Stimulated activated CD4-positive, alpha-beta T cell treated with anti-CD3 and anti-CD28 coated beads, Interleukin-15, amount 100 ng/mL, for 1 hour (primary cell): ENCODE measurements at places on chromosomes 7 and 10.

DNA sequence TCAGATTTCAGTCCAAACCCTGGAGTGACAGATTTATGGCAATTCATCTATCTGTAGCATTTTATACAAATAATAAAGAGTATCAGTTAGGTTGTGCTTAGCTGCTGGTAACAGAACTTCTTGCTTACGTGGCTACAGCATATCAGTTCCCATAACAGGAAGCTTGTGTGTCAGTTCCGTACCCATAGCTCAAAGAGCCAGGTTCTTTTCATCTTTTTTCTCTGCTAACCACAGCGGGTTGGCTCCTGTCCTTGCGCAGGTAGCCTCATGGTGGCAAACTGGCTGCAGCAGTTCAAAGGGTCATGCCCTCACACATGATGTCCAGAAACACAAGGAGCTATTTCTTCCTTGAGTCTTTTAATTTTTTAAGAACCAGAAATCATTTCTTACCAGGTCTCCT, 1041.8 kb downstream of the GATA3 start:
- no peak for DNase-seq

- no peak for DNase-seq
Measured at GRCh38 chr7:21942955-21943354, 2.7 kb downstream of the CDCA7L start.

- DNase-seq = no peak
Measured at GRCh38 chr10:5457741-5458140, 41.6 kb downstream of the CALML5 start.

DNA sequence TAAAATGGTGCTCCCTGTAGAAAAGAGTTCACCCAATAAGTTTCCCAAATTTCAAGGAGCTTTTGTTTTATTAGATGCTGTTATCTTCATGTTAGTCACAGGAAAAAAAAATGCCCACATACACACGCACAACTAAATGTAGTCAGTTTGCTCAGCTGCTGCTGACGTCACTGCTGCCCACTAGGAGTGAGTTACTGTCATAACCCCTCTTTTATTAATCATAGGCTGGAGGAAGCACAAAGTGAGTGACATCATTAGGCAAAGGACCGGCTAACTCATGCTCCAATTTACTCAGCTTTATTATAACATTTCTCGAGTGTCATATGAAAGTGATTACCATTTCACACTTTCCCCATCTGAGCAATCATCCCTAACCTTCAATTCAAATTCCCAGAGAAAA, 6.7 kb upstream of the INHBA start:
- no peak for DNase-seq

- DNase-seq = no peak
Measured at GRCh38 chr7:157403646-157404401, 67.0 kb downstream of the DNAJB6 start.

DNA sequence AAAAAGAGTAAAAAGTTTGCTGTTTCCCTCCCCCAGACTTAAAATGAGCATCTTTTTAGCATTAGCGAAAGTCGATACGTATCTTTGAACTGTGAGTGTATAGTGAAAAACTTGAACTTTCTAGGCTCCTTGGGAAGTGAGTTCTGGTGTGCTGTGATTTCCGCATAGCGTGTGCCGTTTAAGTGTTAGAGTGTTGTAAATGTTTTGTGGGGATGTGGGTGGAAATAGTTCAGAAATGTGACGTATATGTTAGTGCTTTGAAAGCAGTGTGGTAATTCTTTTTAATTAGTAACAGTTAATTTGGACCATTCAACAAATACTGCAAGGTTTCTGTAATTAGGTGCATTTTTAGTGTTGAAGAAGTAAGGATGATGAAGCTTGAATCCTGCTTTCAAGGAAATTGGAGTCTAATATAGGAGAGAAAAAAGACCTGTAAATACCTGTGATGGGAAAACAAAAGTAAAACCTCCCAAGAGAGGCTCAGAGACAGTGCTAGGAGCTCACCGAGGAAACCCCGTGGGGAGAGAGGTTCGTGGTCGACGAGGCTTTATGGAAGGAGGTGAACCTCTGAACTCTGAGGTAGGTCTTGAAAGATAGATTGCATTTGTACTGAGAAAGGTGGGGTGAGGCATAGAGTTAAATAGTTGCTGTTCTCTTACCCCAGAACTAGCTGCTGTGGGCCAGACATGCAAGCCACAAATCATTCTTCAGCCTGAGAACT, 40.8 kb downstream of the RBM33 start:
- no peak for DNase-seq

GRCh38 chr10:60731134-60731885, 47.0 kb upstream of the CDK1 start:
- DNase-seq = no peak

GRCh38 chr10:34649385-34649784, 165.7 kb downstream of the PARD3 start:
- DNase-seq = no peak

GRCh38 chr10:93458821-93459257, 23.3 kb downstream of the MYOF start:
- no peak for DNase-seq
